ENCODE measurements at places on chromosomes 5 and 9. TPM values are rescaled to one million over a fixed set of nuclear protein-coding genes. Genes with fewer than 3 reads are reported as not detected.

SLC6A18 gene
- not detected for total RNA-seq

SGCD gene
- total RNA-seq: 4.0 TPM

AIF1L gene
- 30.5 TPM for total RNA-seq

PCDHB10 gene
- total RNA-seq: 0.21 TPM

SNCAIP gene
- 2.9 TPM for total RNA-seq

PCDHA1 gene
- total RNA-seq: not detected
